ENCODE measurements at places on chromosomes 5 and 9.

DNA sequence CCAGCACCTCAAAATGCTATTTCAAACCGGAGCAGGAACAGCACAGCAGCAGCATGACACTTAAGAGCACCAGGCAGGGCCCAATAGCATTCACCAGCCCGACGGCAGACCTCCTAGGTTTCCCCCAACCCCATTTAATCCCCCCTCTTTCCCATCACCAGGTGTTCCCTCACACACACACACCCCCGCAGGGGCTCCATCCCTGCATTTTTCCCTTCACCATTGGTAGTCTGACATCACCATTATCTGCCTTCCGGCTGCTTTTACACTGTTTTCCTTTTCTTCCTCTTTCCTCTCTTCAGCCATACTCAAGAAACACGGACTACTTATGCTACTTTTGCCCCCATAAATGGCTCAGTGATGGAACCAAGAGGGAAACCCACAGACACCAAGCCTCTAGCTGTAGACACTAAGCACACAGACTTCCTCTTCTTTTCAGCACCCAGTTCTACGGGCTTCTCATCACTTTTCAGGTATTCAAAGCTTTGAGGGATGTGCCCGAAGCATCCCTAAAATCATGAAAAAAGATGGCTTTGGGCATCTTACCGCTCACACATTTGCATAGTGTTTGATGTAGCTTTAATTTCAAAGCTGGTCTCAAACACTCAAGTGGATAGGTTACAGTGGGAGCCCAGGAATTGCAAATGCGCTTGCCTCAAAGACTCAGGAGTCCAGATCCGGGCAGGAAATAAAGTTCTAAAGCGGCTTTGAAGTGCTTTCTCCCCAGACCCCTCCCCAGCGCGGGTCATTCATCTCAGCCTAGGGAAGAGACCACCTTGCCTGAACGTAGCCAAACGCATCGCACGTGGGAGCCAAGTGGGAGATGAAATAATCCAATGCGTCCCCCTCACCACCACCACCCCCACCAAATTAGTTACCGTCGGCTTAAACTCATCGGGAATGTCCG, 141.5 kb downstream of the TSSK1B start:
- no peak for DNase-seq

- no peak for DNase-seq
These were observed 1.2 kb downstream of the GLRX start for GRCh38 chr5:95821110-95822021.

- no peak for DNase-seq
These were observed 15.8 kb upstream of the FCN2 start for GRCh38 chr9:134864821-134865190.

DNA sequence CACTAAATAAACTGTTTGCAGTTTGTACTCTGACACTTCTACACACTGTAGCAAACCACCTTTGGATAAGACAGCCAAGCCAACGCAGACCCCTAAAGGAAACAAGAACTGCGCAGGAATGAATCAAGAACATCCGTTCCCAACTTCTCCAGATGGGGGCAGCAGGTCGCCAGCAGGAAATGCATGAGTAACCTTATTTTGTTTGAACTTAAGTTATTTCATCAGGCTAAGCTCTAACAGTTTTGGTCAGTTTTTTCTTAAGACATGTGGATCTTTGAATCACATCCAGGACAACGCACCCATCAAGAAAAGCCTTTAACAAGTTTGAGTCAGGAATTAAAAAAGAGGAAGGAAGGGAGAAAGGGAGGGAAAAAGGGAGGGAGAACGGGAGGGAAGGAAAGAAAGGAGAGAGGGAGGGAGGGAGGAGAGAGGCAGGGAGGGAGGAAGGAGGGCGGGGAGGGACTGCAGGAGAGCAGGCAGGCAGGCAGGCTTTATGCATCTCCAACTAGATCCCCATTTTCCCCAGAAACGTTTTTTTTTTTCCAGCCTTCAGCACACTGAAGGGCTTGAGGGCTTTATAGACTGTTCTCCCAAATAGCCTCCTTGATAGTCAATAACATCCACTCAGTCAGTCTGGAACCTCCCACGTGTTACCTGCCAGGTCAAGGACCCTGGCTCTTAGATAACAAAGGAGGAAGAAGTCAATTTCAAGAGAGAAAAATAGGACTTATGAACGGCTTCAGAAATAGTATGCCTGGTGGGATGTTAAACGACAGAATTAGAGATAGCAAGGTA, 22.2 kb downstream of the BHMT start:
- peak; percentile 71 for DNase-seq

DNA sequence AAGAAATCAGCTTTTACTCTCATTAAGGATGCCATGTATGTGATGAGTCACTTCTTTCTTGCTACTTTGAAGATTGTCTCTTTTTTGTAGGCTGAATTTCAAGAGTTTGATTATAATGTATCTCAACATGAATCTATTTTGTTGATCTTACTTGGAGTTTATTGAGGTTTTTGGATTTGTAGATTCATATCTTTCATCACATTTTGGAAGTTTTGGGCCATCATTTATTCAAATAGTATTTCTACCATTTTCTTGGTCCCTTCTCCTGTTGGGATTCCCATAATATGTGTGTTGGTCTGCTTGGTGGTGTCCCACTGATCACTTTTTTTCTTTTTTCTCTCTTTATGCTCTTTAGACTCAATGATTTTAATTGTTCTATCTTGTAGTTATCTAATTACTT, 116.3 kb downstream of the CNTLN start:
- no peak for DNase-seq

GRCh38 chr5:54703133-54703532, 185.6 kb downstream of the SNX18 start:
- DNase-seq = peak; percentile 69

DNA sequence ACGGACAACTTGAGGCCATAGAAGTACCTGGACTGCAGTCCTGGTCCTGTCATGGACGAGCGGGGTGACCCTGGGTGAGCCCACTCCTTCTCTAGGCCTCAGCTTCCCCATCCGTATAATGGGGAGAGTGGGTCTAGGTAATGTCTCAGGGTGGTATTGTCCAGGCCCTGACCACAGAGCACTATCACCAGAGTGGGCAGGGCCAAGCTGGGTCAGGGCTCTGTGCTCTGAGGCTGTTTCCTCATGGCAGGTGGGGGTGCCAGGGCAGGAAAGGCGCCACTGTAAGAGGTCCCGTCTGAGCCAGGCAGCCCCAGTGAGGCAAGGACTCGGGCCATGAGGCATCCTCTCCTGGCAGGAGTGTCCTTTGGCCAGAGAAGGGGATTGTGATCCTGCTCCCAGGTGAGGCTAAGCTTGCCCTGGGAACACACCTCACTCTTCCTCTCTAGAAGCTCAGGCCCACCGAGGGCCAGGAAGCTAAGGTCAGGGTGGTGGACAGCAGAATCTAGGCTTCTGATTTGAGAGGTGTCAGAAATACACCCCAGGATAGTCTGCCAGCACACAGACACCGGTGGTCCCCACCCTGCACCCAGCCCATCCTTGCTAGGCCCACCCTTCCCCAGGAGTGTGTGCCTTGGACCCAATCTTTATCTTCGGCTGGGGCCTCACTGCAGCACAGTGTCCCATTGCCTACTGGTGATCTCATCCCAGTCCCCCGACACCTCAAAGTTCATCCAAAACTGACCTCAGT, 1.5 kb upstream of the MYOZ3 start:
- DNase-seq = no peak

- DNase-seq = no peak
These were observed 6.0 kb upstream of the IL13 start for GRCh38 chr5:132651838-132652469.

DNA sequence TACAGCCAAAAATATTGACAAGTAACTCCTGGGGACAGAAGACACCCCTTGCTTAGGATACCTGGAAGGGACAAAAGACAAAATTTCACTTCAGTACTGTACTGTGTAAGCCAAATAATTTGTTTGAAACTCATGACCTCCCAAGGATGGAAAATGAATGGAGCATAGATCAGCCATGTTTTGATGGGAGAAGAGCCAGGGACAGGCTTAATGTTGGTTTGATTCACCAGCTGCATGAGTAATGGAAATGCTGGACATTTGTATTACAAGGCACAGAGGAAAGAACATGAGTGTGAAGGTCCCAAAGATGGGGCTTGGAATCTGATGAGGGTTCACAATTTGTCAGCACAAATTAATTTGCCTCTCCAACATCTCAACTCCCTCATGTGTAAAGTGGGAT, 122.8 kb downstream of the ENC1 start:
- peak; percentile 32 for DNase-seq

DNA sequence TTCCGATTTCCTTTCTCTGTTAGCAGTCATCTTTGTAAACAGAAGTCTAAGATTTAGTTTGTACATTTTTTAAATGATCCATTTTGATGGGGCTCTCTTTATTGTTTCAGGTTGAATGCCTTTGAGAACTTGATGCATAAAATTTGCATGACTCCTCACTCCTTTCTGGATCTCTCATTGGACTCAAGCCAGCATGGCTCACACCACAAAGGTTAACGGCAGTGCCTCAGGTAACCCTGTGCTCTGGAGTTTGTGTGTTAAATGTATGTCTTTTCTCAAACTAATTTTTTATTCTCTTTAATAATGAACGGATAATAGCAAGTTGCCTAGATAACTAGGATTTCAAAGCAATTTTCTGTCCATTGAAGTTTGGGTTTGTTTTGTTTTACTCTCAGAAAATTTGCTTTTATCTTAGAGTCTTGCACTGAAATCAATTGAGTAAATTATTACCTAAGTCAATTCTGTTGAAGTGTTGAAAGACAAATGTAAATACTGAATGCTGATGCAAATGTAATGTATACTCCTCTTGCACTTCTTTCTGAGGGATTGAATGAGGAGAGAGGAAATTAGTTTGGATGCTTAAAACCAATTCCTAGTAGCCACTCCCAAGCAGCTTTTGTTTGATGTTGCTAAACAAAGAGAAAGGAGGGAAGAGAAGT, 164.6 kb upstream of the DMRT1 start:
- no peak for DNase-seq

- DNase-seq = no peak
These were observed 268.2 kb upstream of the RFX3 start for GRCh38 chr9:3793971-3794383.

DNA sequence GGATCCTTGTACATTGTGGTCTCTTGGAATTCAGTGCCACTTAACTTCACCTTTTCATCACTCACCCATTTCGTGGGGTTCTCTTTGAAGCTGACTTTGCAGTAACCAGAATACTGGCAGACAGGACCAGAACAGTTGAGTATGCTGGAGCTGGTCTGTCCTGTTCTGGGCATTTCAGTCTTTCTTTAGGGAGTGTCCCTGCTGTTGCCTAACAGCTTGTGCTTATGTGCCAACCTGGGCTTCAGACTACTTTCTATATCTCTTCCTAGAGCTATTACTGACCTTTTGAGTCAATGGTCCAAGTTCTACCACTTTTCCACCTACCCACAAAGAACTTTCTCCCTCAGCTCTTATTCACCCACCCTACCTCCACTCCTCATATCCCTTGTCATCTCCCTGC, 10.0 kb upstream of the INSL6 start:
- no peak for DNase-seq

DNA sequence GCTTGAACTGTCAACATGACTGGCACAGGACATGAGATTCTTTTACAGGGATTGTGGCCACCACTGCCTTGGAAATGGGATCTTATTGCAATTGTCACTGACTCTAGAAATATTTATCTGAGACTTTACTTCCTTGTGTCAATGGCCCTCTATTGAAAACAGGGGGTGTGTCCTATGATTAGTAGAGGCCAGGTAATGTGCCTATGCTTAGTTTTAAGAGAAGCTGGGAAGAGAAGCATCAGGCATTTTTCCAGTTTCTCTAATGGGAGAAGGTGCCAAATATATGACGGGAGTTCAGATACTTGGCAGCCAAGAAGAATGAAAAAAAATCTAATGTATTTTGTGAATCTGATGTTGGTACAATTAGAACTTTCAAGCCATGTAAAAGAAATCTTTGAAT, 73.9 kb upstream of the VCAN start:
- no peak for DNase-seq

DNA sequence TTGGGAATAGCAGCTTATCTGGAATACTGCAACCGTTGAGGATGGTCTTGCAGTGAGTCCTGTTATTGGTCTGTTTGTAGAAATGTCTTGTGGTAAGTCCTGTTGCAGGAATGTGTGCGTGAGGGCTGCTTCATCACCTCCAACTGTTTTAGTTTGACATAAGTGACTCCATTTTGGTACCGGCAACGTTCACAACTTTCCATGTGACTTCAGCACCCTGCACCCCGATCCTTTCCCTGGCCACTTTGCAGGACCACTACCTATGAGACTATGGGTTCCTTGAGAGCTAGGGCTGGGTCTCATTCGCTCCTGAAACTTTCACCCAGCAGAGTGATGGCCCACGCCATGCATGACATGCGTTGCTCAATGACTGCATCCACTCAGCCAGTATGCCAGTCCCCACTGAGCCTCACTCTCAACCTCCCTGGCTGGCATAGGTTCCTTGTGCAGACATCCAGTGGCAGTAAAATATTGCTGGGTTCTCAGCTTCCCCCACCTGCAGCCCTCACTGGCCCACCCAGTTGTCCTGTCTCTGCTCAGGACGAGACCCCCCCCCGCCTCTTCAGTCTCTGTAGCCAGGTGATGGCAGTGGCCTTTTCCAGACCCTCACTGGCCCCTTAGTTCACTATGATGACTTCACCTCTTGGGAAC, 8.0 kb downstream of the SURF6 start:
- no peak for DNase-seq

- DNase-seq = no peak
These were observed 2.1 kb downstream of the ECSCR start for GRCh38 chr5:139460455-139460854.

DNA sequence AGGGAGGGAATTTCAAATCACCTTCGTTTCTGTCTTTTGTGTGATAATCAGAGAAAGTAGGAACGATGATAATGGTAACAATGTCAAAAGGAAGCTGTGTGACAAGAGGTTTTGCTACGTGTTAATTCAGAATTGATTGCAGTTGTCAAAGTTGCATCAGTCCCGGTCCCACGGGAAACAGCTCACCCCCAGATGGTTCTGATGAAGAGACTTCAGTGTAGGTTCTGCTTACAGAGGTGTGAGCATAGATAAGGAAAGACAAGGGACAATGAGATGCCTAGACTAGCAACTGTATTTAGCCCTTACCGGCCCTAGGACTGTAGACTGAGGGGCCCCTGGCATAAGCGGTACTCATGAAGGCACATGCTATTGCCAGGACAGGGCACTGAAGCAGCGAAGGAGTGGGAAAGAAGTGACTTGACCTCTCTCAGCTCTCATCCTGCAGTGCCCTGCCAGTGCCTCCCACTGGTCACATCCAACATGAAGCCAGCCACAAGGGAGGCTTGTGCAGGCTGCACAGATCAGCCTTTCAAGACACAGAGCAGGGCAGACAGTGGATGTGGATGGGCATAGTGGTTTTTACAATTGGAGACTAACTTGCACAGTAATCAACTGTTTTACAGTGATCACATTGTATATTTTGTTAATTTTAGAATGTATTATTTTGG, 21.1 kb downstream of the PDE8B start:
- no peak for DNase-seq

DNA sequence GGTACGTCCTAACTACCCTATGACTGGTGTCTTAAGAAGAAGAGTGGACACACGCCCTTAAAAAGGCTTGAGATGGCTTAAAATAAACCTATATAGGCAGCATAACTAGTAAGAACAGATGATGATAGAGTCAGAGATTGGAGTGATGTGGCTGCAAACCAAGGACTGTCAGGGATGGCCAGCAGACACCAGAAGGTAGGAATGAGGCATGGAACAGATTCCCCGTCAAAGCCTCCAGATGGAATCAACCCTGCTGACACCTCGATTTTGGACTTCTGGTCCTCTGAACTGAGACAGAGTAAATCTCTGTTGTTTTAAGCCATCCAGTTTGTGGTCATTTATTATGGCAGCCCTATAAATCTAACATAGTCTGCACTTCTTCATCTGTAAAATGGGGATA, 7.4 kb downstream of the TMOD1 start:
- no peak for DNase-seq
